ENCODE measurements at places on chromosomes 2 and 18.

GRCh38 chr2:116133381-116133942 lies 1681.0 kb upstream of the DDX18 start:
- DNase-seq, result no peak

DNA sequence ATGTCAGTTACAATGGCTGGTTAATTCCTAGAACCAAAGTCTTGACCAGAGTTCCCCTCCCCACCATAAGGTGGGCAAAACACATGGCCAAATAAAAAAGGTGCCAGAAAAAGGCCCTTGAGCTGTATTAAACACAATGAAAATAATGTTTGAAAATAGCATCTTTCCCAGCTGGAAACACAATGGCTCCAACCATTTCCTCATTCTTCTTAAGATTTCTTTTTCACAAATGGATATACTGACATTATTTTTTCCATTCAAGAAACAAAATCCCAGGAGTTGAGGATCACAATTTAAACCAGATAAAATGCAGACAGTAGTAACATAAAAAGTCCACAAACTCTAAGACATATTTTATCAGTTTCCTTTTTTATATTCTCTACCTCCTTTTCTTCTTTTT lies 143.8 kb downstream of the EXOC6B start:
- DNase-seq, result no peak

DNA sequence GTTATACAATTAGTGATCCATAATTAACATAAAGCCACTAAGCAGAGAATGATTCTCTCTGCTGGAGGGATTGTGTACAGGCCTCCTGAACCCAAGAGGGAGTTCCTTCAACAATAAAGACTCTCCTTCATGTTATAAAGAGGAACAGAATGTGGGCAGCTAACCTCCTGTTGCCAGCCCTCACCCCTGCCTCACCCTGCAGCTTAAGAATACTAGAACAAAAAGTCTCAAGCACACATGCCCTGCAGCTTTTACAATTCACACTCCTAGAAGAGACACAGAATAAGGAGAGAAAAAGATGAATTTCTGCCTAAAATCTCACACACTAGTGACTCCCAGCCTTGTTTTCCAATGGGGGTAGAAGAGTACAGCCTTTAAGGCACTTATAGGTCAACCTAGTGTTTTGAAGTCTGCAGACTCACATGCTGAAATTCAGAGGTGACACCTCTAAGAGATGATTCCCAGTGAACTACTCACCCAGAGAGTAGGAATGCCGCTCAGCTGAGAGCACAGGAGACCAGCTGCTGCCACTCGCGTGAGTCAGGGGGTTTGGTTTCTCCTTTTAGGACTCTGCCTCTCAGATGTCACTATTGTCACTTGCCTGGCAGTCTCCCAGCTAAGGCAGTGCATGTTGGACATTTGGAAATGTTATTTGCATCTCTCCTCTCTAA lies 32.5 kb upstream of the IL1RL1 start:
- DNase-seq, result peak; percentile 22

DNA sequence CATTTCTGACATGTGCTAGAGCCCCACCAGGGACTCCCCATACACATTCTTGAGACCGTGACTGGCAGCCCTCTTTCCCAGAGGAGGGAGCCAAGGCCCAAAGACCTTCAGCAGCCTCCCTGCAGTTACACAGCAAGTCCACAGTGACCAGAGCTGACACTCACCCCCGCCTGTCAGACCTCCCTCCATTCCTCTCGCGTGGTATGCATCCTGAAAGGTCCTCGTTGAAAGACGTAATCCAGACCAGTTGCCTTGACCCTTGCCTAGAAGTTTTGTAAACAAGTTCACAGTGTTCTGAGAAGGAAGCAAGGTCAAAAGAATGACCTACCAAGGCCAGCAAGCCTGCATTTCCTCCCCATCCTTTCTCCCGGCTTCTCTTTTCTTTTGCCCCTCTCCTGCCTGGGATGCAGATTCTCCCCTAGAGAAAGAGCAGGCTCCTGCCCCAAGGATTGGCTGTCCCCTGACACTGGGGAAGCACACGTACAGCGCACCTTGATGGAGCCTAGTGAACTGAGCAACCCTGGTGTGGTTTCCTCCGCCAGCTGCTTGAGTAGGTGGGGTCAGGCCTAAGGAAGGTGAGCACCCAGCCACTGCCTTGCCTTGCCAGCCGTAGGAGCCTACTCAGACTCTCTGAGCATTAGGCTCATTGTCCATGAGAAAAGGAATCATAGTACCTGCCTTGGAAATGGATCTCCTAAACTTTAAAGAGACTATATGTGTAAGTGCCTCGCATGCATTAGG lies 18.3 kb downstream of the TRIB2 start:
- DNase-seq, result no peak

DNA sequence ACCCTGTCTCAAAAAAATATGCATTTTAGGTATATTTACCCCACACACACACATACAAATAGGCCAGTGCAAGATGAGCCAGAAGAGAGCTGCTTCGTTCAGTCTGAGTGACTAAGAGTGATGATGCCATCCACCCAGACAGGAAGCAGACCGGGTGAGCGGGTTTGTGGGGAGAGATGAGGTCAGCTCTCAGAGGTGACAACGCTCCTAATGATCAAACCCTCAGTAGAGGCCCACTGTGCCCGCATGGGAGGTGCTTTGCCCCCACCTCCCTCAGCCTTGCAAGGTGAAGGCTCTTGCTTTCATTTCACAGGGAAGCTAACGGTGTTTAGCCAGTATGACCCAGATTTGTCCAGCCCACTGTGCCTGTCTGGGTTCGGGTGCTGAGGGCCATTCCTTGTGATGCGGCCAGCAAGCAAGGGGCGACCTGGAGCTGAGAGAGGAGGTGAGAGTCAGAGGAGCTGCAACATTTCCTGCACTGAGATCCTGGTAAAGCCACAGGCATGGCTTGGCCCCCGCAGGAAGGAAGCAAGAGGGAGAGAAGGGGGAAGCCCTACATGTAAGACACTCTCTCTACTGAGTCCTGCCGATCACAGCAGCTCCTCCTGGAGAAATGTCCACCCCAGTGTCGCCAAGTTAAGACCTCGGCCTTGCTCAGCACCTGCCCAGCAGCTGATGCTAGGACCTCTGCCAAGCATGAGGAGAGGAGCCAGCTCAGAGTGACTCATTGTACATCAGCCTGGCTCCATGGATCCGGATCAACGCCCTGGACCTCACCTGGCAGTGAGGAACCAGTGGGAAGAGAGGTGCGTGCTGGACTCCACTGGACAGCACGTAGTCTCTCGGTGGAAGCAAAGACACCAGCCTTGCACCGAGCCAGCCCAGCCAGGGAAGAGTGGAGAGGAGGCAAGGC lies 37.0 kb downstream of the NIFK start:
- DNase-seq, result peak; percentile 78

- peak; percentile 15 for DNase-seq
These were observed 64.6 kb upstream of the TANC1 start for GRCh38 chr2:158903711-158904405.

GRCh38 chr2:97737421-97738178 lies 24.2 kb downstream of the ZAP70 start:
- DNase-seq, result no peak

DNA sequence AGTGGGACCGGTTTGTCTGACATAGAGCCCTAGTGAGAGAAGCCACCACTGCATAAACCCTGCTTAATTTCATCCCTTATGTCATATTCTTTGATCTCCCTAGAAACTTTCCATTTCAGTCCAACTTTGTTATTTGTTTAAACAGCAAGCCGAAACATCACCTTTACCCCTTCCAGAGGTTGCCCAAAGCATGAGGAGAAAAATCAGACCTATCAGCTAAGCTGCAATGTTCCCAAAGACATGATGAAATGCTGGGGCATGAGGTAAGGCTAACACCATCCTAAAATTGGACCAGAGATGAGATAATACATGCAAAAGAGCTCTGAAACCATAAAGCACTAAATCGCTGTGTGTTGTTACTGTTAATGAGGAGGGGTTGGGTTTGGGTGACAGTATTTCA lies 447.9 kb upstream of the ACVR2A start:
- DNase-seq, result no peak
